ENCODE measurements at places on chromosomes 2 and 18.

DNA sequence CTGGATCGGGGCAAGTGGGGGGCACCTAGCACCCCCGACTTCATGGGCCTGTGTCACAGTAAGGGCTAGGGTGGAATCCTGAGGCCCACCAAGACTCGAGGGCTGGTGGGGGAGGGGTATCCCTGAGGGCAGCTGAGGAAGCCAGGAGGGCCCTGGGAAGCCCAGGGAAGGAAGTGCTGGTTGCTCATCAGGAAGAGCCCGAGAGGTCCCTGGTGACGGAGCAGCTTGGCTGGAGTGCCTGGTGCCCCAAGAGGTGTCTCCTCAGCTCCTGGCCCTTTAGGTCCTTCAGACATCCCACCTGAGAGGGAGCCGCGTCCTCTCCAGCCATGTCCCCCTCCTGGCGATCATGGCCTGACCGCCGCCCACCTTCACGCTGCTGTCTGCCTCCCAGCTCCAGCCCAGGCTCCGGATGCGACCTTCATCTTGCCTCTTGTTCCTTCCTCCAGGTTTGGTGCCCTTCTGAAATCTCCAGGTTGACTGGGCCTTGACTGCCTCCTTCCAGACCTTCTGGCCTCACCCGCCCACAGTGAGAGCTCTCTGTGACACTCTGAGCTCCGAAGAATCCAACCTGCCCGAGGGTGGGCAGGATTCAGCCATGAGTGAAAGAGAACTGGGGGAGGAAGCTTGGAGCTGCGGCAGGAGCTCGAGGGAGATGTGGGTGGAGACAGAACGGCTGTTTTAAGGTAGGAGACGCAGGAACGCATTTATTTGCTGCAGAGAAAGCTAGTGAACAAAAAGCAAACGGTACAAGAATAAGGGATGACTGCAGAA, 42.7 kb upstream of the SEMA4C start:
- H3K27ac ChIP-seq = no peak overlapping the region
- no peaks in the 10 kb centered on the region for H3K36me3 ChIP-seq
- no peak for DNase-seq

- no peaks in the 10 kb centered on the region for H3K27me3 ChIP-seq
- peaks cover 39% of the 10 kb centered on the region for H3K4me1 ChIP-seq
- DNase-seq = no peak
- H3K27ac ChIP-seq = peak overlapping the region; percentile 77
- H3K36me3 ChIP-seq = no peaks in the 10 kb centered on the region
Measured at GRCh38 chr2:55119711-55120487, 69.6 kb upstream of the RTN4 start.

GRCh38 chr2:17539611-17540092, 844 bp upstream of the VSNL1 start:
- DNase-seq = no peak
- peak overlapping the region; percentile 92 for H3K27ac ChIP-seq
- H3K4me1 ChIP-seq = peaks cover 5% of the 10 kb centered on the region
- no peaks in the 10 kb centered on the region for H3K36me3 ChIP-seq
- H3K4me3 ChIP-seq = peak overlapping the region; percentile 42

- H3K36me3 ChIP-seq = no peaks in the 10 kb centered on the region
- no peak for DNase-seq
- no peak overlapping the region for H3K4me3 ChIP-seq
- no peak overlapping the region for H3K27ac ChIP-seq
Measured at GRCh38 chr2:120859128-120859527, 123.5 kb downstream of the GLI2 start.

- no peak overlapping the region for H3K27ac ChIP-seq
- H3K4me3 ChIP-seq = no peak overlapping the region
- H3K27me3 ChIP-seq = no peaks in the 10 kb centered on the region
- H3K4me1 ChIP-seq = no peaks in the 10 kb centered on the region
- H3K36me3 ChIP-seq = peaks cover 10% of the 10 kb centered on the region
Measured at GRCh38 chr18:31634331-31634713, 42.6 kb downstream of the TTR start.

GRCh38 chr2:65059071-65059470, 2.9 kb downstream of the CEP68 start:
- DNase-seq = no peak
- no peaks in the 10 kb centered on the region for H3K27me3 ChIP-seq

GRCh38 chr2:13560322-13560721, 843.6 kb downstream of the TRIB2 start:
- no peak overlapping the region for H3K27ac ChIP-seq
- no peak overlapping the region for H3K4me3 ChIP-seq
- no peaks in the 10 kb centered on the region for H3K27me3 ChIP-seq
- no peaks in the 10 kb centered on the region for H3K36me3 ChIP-seq
- no peak for DNase-seq
- H3K4me1 ChIP-seq = peaks cover 36% of the 10 kb centered on the region

GRCh38 chr2:149597668-149598326, 10.2 kb upstream of the MMADHC start:
- no peak for DNase-seq
- no peaks in the 10 kb centered on the region for H3K4me1 ChIP-seq
- no peaks in the 10 kb centered on the region for H3K36me3 ChIP-seq
- H3K27me3 ChIP-seq = no peaks in the 10 kb centered on the region
- no peak overlapping the region for H3K27ac ChIP-seq
- H3K4me3 ChIP-seq = peak overlapping the region; percentile 26

DNA sequence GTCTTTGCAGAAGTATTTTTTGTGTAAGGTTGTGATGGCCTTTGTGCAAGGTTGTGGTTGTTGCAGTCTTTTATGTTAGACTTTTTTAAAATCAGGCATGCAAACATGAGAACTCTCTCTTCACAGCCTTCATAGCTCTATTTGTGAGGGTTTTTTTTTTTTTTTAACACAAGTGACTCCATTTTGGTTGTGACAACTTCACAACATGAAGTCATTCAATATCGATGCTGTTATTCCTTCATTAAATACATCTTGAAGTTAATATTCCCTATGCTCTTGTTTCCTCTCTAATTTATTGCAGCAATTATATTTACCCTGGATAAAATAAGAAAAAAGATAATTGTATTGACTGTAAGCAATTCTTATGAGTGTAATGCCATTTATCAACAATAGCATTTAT, 35.5 kb downstream of the DHRS9 start:
- DNase-seq = no peak
- H3K27me3 ChIP-seq = peaks cover 97% of the 10 kb centered on the region
- no peaks in the 10 kb centered on the region for H3K36me3 ChIP-seq
- no peak overlapping the region for H3K4me3 ChIP-seq

- H3K27ac ChIP-seq = no peak overlapping the region
- H3K4me3 ChIP-seq = no peak overlapping the region
- H3K36me3 ChIP-seq = no peaks in the 10 kb centered on the region
- DNase-seq = no peak
Measured at GRCh38 chr18:44520981-44521667, 159.6 kb upstream of the SETBP1 start.

DNA sequence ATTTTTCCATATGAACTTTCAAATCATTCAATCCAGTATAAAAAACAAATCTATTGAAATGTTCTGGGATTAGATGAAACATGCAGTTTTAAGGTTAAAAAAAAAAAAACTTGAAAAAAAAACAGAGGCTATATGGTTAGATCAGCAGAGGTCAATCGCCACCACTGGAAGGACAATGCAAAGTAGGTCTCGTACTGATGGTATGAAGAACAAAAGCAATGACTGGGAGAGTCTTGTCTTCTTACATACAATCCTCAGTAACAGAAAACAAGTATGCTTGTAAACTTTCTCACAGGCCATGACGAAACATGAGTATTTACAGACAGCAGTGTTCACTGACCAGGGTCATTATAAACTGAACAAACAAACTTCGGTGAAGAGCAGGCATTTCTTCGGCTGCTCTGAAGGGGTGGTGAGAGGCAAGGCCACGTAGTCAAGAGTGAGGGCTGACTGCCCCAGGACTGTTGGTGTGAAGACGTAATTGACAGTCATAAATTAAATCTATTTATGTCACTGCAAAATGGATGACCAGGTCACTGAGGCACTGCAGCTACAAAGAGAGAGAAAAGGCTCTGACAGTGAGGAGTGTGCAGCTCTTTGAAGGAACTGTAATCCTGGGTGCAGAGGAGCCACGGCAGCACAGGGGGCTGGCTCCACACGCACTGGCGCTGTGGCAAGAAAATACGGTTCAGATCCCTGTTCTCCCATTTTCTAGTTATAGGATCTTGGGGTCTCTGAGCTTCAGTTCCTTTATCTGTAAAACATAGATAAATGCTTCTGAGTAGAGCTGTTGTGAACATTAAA, 60.0 kb downstream of the NXPH2 start:
- no peak for DNase-seq
- H3K36me3 ChIP-seq = no peaks in the 10 kb centered on the region
- H3K4me1 ChIP-seq = no peaks in the 10 kb centered on the region

- H3K4me3 ChIP-seq = no peak overlapping the region
- H3K27ac ChIP-seq = peak overlapping the region; percentile 76
- H3K36me3 ChIP-seq = no peaks in the 10 kb centered on the region
- H3K4me1 ChIP-seq = peaks cover 99% of the 10 kb centered on the region
Measured at GRCh38 chr2:105768176-105768575, 23.5 kb downstream of the NCK2 start.
